ENCODE measurements at places on chromosomes 3 and 15.

DNA sequence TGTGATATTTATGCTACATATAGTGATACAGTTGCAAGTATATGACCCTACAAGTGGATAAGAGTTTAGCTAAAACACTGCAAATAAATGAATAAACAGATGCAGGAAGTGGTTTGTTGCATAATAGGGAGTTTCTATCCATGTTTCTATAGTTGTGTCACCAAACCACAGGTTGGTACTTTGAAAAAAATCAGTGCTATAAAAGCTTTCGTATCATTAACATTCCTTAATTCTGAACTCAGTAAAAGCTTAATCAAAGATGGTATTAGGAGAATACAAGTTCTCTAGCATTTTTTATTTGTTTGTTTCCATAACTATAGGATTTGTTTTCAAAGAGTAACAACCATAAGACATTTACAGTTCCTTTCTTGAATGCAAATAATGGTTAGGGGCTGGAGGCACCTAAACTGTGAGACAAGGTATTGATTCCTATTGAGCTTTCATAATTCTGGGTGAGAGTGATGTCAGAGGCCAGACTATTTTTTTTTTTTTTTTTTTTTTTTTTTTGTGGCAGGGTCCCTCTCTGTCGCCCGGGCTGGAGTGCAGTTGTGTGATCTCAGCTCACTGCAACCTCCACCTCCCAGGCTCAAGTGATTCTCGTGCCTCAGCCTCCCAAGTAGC lies 29.6 kb downstream of the CPOX start:
- DNase-seq: no peak

- DNase-seq: no peak
Observed at GRCh38 chr3:58038675-58039292, 30.6 kb downstream of the FLNB start.

GRCh38 chr15:83364501-83364900 lies 80.0 kb upstream of the BNC1 start:
- DNase-seq: no peak

DNA sequence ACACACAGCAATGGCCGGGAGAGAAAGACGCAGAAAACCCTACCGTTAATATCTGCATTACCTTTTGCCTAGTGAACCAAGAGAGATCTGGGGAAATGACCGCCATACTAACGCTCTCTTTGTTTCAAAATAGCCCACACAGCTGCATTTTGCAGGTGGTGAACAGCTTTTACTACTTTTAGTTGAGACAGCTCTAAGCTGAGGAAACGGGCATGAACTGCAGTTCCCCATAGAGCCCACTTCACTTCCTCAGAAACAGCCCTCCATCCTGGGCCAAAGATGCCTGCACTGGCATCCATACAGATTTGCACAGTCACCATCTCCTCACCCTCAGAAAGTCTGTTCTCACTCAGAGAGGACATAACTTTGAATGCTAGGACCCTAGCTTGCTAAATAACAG lies 45.0 kb downstream of the ZNF860 start:
- no peak for DNase-seq

DNA sequence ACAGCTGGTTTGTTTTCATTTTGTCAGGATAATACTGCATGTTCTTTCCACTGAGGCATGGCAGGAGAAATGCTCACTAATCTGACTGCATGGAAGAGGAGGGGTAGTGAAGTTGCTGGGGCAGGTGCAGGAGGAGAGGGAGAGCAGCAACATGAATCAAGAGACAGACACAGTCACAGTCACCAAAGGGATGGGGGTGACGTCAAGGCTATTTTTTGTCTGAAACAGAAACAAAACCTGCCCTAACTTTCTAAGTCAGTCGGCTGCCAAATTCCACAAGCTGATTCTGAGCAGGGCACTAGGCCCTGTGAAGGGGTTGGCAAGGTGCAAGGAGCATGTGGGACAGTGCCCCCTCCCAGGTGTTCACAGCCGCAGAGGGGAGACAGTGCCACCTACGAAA lies 186.6 kb upstream of the NSMCE3 start:
- DNase-seq: no peak

GRCh38 chr3:122913539-122914100 lies 113.9 kb downstream of the SEMA5B start:
- no peak for DNase-seq

GRCh38 chr15:68612979-68613740 lies 34.4 kb downstream of the CORO2B start:
- no peak for DNase-seq

- DNase-seq: no peak
Observed at GRCh38 chr3:67241084-67241483, 243.0 kb downstream of the KBTBD8 start.

DNA sequence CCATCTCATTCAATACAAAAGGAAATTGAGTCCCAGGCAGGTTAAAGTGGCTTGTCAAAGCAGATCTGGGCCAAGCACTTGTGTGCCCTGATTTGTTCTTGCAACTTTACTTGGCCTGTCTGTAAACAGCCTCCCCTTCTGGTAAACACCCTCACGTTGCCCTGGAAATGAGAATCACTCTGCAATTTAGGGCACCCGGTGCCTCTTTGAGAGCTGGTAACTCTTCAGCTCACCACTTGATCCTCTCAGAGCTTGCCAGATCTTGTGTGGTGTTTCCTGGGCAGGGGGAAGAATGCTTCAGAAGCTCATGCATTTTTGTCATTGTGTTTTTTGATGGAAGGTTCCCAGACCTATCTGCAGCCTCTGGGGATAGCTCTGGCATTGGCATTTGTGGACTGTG lies 11.3 kb downstream of the MED12L start:
- no peak for DNase-seq

- peak; percentile 1 for DNase-seq
Observed at GRCh38 chr3:46733026-46733800, 15.5 kb upstream of the PRSS50 start.

DNA sequence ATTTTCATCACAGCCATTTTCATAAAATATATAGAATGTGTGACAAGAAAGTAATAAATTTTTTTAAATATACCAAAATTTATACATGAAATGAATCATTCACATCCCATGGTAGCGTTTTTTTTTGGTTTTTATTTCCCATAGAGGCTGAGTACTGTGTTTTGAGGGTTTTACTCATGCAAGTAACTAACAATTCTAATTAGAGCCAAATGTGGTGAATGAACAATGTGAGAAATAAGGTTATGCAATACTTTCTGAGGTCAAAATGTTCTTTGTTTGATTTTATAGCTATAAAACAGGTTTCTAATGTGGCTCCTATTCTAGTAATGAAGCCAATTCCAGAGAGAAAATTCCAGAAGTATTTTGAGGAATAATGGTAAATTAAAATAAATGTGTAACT lies 386.8 kb downstream of the TBC1D5 start:
- DNase-seq: no peak

- no peak for DNase-seq
Observed at GRCh38 chr3:167918008-167918596, 177.6 kb downstream of the GOLIM4 start.
